ENCODE measurements at places on chromosomes 3 and 15. TPM values are rescaled to one million over a fixed set of nuclear protein-coding genes. Genes with fewer than 3 reads are reported as not detected.

The DPP8 gene
- 43.3 TPM for total RNA-seq

The ZNF501 gene
- 5.2 TPM for total RNA-seq

The UACA gene
- total RNA-seq = 100 TPM

The KBTBD12 gene
- total RNA-seq = 13.6 TPM

The ASB14 gene
- total RNA-seq = not detected

The CCDC54 gene
- total RNA-seq = not detected

The GOLGA6A gene
- total RNA-seq = 1.0 TPM

The VEPH1 gene
- 1.0 TPM for total RNA-seq

The SLC22A14 gene
- total RNA-seq = under 0.01 TPM

The SCAMP5 gene
- 1.6 TPM for total RNA-seq

The ESYT3 gene
- total RNA-seq = 14.1 TPM

The ADAMTS9 gene
- 106 TPM for total RNA-seq

The MED12L gene
- total RNA-seq = 8.9 TPM

The SATB1 gene
- total RNA-seq = 21.4 TPM

The GOLGA8M gene
- 1.0 TPM for total RNA-seq

The HRG gene
- not detected for total RNA-seq

The ROPN1B gene
- not detected for total RNA-seq

The BNC1 gene
- 1.6 TPM for total RNA-seq

The ATP1B3 gene
- total RNA-seq = 30.8 TPM

The SNRPN gene
- total RNA-seq = 150 TPM

The SOX14 gene
- not detected for total RNA-seq

The TMPRSS7 gene
- total RNA-seq = not detected

The ZPLD1 gene
- total RNA-seq = not detected

The TUSC7 gene
- not detected for total RNA-seq

The GXYLT2 gene
- 31.8 TPM for total RNA-seq

The DNAH12 gene
- total RNA-seq = 0.52 TPM

The SLC24A5 gene
- total RNA-seq = not detected

The CHDH gene
- total RNA-seq = 0.52 TPM

The OR5K2 gene
- not detected for total RNA-seq

The SOX2 gene
- total RNA-seq = under 0.01 TPM

The KIF9 gene
- 2.1 TPM for total RNA-seq

The CAPN3 gene
- 675 TPM for total RNA-seq

The DNASE1L3 gene
- total RNA-seq = 1.0 TPM

The SH2D7 gene
- not detected for total RNA-seq
